ENCODE measurements at places on chromosomes 7 and 10.

GRCh38 chr10:110628161-110628560 is 16.0 kb upstream of the RBM20 start:
- no peak for DNase-seq

DNA sequence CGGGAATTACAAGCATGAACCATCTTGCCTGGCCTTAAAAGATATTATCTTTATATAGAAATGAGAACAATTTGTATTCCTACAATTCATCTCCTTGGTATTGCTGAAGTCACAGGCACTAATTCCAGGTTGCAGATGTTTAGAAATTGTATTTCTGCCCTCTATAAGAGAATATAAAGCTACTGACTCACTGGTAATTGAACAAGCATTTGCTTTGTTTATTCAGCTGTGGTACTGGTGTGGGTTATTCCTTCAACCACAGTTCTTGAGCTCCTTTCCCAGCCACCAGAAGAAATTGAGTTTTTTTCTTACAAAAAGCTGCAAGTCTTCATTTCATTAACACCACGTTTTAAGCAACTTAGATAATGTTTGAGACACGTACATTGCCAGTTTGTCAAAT is 29.0 kb upstream of the MPP7 start:
- no peak for DNase-seq

DNA sequence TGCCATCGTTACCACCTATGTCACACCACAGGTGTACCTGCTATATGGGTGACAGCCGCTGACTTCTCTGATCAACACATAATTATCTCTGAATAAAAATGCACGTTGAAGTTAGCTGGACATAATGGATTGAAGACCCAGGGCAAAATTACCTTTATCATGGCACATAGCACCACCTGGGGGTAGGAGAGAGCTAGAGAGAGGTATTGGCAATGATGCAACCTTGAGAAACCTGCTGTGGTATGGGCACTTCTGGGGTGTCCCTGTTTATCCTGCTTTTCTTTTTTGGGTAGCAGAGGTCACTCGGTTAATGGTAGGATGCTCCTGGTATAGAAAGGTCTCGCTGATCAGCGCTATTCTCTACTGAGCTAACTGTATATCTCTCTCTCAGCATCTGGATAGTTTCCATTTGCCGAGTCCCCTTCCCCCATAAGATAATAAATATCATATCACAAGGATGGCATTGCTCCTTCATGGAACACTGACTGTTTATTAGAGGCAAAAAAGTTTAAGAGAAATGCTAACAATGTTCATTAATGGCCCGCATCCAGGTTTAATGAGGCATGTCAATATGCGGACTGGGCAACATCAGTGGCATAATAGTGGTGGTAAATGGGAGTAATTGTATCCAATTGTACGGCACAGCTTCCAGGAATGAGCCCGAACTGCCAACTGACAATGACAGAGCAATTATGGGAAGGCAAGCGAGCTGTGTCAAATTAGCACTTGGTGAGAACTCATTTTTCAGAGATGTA is 323.1 kb downstream of the TFEC start:
- DNase-seq, result no peak

- no peak for DNase-seq
Measured at GRCh38 chr7:122183106-122183505, 39.1 kb upstream of the AASS start.

GRCh38 chr10:33739031-33739430 is 404.6 kb upstream of the NRP1 start:
- no peak for DNase-seq

DNA sequence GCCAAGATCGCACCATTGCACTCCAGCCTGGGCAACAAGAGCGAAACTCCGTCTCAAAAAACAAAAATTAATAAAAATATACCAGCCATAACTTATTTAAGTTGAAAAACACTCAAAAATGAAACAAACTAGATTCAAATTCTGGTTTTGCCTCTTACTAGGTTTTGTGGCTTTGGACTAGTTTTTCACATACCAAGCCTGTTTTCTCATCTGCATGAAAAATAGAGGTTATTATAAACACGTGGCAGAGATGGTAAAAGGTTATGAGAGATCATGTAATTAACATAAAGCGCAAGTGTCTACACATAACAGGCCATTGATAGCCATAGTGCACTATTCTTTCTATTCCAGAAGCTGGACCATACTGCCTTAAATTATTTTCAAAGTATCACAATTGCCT is 35.5 kb upstream of the CABCOCO1 start:
- no peak for DNase-seq

GRCh38 chr10:4810092-4810491 is 15.9 kb upstream of the AKR1E2 start:
- DNase-seq, result no peak

- no peak for DNase-seq
Measured at GRCh38 chr7:84251277-84251781, 56.7 kb upstream of the SEMA3A start.

DNA sequence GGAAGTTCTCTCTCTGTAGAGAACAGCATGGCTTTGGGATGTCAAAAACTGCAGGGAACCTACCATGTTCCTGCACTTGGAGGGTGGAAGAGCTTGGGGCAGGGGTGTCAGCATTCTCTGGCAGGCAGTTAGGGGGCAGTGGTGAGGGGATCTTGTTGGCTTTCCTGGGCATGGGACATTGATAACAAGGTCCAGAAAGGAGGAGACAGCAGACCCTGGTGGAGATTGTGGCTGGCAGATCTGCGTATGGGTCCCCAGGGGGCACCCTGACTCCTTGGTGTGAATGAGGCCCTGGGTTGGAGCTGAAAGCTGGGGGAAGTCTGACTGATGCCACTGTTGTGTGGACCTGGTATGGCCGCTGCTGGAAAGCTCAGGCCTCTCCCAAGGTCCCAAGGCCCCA is 22.9 kb upstream of the CAMK2B start:
- peak; percentile 12 for DNase-seq

- no peak for DNase-seq
Measured at GRCh38 chr7:35252612-35253459, 1.1 kb downstream of the TBX20 start.

GRCh38 chr10:88082391-88082790 is 219.0 kb downstream of the PTEN start:
- DNase-seq, result no peak

DNA sequence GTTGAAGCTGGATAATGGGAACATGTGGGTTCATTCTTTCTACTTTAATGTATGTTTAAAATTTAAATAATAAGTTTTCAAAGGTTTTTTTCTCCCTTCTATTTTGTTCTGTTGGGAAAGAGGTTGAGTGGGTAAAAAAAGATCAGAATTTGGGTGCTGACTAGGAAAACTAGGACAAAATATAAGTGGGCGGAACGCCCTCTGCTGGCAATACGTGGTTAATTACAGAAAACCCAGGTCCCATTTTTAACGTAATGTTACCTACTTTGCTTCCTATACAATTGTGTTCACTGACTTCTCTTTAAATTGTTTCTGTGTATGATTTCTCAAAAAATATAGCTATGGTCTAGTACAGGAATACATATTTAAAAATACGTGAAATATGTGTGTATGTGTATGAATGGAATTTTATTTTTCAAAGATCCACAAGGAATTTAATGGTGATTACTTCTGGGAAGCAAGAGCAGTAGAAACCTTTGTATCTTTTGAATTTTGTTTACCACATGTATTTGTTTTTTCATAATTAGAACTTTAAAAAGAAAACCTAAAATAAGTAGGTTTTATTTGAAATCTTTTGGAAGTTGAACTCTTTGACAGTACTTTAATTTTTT is 8.7 kb downstream of the ECD start:
- DNase-seq, result peak; percentile 55

- DNase-seq, result no peak
Measured at GRCh38 chr7:25012254-25012653, 32.3 kb upstream of the OSBPL3 start.

- no peak for DNase-seq
Measured at GRCh38 chr10:63105225-63106110, 27.7 kb upstream of the NRBF2 start.

GRCh38 chr7:77983973-77984372 is 185.4 kb downstream of the PHTF2 start:
- DNase-seq, result no peak

DNA sequence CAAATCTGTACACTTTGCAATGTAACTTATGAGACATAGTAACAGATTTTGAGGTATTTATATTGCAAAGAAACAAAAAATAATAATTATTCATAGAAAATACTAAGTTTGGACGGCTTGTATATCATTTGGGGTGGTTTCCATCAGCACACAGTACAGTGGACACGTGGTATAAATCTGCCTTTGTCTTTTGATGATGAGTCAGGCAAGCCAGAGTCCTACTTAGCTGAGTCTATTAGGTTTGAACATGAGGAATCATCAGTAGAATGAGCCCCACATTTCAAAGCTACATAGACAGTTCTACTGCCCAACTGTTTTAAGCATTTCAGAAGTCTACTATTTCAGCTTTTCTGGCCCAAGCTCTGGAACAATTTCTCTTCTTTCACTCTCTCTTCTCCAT is 803.2 kb downstream of the PHTF2 start:
- DNase-seq, result no peak

- DNase-seq, result no peak
Measured at GRCh38 chr10:89160339-89160738, 46.8 kb downstream of the CH25H start.

- DNase-seq, result no peak
Measured at GRCh38 chr10:131160219-131160875, 151.2 kb downstream of the TCERG1L start.

DNA sequence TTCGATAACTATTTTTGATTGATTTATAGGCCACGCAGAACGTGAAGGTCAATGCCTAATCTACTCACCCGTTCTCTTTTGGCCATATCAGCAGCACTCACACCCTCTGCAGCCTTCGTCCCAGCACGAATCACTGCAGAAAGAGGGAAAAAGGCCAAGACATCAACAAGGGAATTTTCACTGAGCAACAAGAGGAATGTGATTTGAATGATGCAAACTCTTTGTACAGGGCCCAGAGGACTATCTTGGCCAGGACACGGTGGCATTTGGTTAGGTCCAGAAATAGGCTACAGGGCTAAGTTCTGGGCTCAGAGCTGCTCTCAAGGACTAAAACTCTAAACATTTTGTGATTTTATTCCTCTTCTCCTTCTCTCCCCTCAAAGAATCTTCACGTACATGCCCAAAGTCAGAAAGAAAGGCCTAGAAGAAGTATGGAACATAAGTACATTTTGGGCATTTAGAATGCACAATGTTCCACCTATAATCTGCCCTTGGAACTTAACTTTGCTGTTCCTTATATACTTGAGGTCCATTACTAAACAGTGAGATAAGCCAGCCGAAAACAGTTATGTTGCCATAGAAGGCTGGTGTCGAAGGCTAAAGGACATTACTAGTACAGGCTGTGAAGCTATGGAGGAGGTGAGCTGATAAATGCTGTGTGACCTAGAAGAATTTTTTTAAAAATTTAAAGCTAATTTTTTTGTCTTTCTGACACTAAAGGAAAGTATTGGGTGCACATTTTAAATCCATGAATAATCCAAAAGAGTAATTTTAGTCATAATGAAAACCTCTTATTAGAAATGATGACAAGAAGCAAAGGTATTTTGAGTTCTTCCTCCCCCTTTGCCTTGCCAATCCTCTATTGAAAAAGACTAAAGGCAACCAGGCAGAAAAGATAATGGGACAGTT is 20.0 kb downstream of the RBM28 start:
- DNase-seq, result no peak

Data from CD4-positive, alpha-beta T cell treated with Interleukin-6 at 100 ng/mL for 8 hours (primary cell).